ENCODE measurements at places on chromosomes 7 and 10.

DNA sequence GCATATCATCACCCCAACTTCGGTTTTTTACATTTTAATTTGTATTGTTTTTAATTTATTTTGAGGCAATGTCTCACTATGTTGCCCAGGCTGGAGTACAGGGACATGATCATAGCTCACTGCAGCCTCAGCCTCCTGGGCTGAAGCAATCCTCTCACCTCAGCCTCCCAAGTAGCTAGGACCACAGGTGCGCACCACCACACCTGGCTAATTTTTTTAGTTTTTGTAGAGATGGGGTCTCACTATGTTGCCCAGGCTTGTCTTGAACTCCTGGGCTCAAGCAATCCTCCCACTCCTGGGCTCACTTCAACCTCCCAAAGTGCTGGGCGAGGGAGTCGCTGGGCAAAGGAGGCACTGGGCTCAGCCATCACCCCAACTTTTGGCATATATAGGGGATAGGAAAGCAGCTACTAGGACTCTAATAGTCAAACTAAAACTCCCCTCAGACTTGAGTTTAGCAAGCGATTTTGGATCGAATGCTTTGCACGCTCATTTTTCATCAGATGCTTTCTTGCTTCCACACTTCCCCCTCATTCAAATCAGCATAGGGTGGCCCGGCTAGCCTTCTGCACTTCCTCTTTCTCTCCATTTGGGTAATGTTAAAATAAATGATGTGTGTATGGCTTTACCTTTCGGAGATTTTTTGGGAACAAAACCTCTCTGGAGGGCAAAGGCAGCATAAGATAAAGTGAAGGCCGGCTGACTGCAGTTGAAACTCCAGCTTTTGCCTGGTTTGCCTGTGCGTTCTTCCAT lies 20.8 kb upstream of the NMT2 start:
- DNase-seq = no peak

- DNase-seq = no peak
These were observed 52.6 kb downstream of the INPP5A start for GRCh38 chr10:132590094-132590751.

- no peak for DNase-seq
These were observed 40.9 kb upstream of the ZNF365 start for GRCh38 chr10:62333135-62333889.

DNA sequence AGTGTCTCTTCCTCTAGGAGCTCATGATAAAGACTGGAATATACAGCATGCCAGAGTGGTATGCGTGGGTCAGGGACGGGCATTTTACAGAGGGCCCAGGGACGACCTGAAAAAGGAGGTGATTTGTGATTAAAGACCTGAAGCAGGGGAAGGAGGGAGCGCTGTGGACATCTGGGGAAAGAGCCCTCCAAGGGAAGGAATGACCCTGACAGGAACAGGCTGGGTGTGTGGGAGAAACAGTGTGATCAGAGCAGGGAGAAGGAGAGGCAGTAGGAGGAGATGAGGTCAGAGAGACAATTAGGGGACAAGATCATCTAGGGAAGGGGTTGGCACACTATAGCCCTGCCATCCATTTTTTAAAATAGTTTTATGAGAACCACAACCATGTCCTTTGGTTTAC lies 3.4 kb upstream of the RASSF4 start:
- DNase-seq = no peak

DNA sequence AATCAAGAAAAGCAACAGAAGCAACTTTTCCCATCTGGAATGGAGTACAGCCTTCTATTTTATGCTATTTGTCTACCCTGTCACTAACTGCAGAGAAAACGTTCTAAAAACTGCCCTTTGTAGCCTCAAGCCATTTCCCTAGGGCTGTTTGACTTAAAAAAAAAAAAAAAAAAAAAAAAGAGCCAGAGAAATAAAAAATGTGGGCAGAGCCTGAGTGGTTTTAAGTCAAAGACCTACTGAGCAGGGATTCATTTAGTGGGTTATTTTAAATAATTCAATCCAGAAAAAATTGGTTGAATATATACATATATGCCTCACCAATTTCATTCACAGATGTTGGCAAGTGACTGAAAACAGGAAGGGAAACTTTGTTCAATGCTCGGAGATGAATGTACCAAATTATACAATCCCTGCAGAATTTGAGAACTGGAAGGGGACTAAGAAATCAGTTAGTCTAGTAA lies 75.2 kb downstream of the PPP1R3C start:
- DNase-seq = no peak

DNA sequence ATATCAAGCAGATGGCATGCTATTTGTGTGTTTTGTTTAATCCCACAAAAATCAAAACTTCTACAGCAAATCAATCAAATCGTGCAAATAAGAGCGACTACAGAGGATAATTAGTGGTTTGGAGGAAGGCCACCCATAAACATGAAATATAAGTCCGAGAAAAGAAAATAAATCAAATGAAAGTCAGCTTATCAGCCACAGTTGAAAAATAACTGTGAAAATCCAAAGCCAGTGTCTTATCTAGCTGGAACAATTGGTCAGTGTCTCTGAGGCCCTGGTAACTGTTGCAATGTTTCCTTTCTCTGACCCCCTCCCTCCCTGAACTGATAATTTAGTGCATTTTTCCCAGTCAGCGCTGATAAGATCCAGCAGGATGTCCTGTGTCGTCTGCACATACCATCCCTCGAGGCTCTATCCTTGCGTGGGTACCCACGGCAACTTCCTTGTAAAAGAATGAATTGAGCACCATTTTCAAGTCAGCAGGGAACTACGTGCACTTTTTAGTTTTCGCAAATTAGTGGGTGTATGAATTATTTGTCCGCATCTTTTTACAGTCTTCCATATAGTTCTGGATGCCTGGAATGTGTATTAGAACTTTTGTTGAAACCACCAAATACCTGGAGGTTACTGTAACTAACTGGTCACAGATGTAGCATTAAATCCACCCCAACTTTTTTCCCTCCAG lies 10.8 kb upstream of the JCAD start:
- no peak for DNase-seq

DNA sequence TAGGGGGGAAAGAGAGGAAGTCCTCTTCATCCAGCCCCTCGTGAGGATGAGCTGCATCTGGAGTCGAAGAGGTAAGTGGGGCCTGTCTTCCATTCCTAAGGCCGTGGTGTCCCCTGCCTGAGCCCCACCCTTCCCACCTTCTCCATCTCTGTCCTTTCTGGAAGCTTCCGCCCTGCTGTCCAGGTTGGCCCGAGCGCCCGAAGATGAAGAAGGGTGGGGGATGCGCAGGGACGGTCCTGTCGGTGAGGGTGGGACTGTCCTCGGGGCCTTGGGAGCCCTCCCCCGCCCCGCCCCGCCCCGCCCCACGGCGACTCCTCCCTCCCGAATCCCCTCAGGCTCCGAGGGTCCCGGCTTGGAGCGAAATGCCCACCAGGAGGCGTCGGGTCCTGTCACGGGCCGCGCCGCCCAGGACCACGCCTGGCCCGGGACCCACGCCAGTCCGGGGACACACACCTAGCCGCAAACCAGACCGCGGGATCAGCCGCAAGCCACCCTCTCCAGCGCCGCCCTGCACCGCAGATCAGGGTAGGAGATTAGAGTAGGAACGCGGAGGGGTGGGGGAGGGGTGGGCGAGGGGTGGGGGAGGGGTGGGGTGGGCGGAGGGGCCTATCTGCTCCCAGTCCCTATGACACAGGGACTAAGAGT lies 15.3 kb downstream of the GPRIN2 start:
- DNase-seq = peak; percentile 41

DNA sequence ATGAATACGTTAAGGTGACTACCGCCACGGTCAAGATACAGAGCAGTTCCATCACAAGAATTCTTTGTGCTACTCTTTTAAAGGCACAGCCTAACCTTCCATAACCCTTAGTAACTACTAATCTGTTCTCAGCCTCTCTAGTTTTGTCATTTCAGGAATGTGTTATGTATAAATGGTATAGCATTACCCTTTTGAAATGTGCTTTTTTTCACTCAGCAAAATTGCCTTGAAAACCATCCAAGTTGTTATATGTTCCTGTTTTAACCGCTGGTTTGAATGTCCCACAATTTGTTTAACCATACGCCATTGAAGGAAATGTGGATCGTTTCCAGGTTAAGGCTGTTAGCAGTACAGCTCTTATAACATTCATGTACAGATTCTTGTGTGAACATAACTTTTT lies 32.0 kb downstream of the WAC start:
- no peak for DNase-seq

GRCh38 chr10:9045311-9045710 lies 990.8 kb downstream of the GATA3 start:
- DNase-seq = no peak

DNA sequence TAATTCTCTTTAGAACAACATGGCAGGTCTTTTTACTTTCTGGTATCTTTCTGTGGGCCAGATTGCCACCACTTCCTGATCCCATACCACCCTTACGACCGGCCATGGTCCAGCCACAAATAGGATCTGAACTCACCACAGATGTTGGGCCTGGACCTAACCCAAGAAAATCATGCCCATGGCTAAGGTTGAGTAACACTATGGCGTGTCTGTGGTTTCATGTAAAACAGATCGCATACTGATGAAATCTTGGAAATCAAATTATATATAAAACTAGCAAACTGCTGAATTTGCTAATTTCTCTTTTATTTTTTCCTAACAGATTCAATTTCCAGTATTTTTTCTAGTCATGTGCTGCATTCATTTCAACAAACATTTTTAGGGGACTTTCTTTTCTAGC lies 77.2 kb downstream of the CH25H start:
- DNase-seq = no peak

Measured in activated naive CD8-positive, alpha-beta T cell treated with anti-CD3 and anti-CD28 coated beads, Interleukin-2, amount 10 ng/mL, durations not matched to agents 7 days and 5 days (primary cell).